ENCODE measurements at places on chromosomes 12 and 14.

DNA sequence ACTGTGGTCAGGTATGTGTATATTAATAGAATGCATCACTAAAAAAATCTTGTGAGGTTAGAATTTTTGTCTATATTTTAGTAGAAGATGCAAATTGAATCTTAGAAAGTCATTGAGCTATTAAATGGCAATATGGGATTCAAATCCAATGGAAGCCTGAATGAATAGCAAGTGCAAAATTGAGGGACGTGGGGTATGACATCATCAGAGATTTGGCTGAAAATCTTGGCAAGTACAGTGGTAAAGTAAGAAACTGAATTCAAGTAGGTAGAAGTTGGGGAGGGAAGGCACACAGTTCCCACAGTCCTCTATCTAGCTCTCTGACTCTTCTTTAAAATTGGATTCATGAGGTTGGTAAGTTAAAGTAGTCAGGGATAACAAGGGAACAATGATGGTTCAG, 97.4 kb upstream of the SSTR1 start:
- no peak for DNase-seq

GRCh38 chr14:23396781-23397407, 11.2 kb downstream of the MYH6 start:
- no peak for DNase-seq

GRCh38 chr14:61531465-61532122, 163.7 kb upstream of the HIF1A start:
- DNase-seq: peak; percentile 48

- peak; percentile 16 for DNase-seq
Observed at GRCh38 chr12:614411-614970, 48.8 kb downstream of the NINJ2 start.

GRCh38 chr14:69818758-69819191, 21.7 kb upstream of the SLC10A1 start:
- peak; percentile 61 for DNase-seq

- no peak for DNase-seq
Observed at GRCh38 chr12:19121449-19122018, 8.0 kb upstream of the PLEKHA5 start.

- DNase-seq: no peak
Observed at GRCh38 chr12:130799051-130799450, 40.0 kb downstream of the STX2 start.

DNA sequence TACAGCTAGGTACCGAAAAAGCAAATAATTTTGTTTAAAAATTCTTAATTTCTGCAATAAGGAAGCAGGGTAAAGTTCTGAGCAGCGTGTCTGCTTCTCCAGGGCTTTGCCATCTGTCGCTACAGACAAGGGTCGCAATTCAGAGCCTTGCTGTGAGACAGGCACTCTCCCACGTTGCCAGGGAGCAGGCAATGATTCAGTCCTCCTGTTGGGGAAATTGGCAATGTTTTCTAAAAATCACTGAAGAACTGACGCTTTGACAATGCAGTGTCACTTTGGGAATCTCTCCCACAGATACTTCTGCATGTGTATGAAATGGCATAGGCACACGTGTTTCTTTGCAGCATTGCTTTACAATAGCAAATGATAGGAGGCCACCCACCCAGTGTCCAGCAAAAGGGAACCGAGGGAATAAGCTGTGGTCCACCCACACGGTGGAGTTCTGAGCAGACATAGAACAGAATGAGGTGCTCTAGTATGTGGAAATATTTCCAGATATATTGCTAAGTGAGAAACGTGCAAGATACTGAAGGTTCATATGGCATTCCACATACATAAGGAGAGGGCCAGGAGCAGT, 16.0 kb upstream of the HIP1R start:
- peak; percentile 48 for DNase-seq

GRCh38 chr14:78946949-78947348, 776.8 kb downstream of the NRXN3 start:
- no peak for DNase-seq
